ENCODE measurements at places on chromosomes 6 and 20.

DNA sequence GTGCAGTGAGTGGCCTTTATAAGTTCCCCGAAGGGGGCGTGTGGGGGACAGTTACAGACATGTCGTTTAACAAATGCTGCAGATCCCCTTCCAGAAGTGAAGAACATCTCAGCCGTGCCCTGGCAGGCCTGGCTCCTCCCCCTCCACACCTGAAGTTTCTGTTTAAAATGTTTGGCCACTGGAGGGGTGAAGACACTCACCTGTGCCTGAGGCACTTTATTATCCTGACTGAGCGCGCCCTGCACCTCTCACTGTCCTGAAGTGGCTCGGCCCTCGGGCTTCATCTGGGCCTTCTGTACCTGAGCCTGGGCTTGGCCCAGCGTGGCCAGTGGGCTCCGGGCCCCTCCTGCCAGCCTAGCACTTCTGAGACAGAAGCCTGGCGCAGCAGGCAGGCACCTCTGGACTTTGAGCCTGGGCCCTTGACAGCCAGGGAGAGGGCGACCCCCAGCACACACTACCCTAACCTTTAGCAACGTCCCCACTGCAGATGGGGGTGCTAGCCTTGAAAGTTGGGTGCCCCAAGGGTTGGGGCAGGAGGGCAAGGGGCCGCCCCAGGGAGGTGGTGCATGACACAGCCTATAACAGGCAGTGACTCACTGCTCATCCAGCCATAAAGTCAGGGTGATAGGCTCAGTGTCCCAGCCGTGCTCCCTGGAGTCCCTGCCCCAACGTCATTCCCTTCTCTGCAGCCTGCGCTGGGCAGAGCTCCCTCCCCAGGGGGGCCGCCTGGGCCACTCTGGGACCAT is 13.6 kb upstream of the GATA5 start:
- DNase-seq, result no peak

DNA sequence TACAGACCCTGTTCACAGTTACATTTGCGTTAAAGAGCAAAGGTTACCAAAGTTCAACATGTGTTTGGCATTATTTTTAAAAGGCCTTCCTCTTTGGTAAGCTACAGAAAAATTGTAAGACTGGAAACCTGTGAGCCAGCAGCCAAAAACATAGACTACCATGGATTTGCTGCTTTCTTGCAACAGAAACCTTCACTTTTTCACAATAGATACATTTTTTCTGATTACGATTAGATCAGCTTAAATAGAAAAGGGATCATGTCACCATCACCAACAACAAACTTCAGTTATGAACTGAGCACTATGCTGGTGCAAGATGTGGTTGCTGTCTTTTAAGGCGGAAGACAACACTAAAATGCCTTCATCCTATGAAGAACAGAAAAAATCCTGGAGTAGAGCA is 112.3 kb upstream of the MARCKS start:
- DNase-seq, result no peak

- DNase-seq, result no peak
These were observed 34.9 kb upstream of the SHLD1 start for GRCh38 chr20:5715071-5715841.

- no peak for DNase-seq
These were observed 16.9 kb downstream of the CDH22 start for GRCh38 chr20:46291401-46291800.

DNA sequence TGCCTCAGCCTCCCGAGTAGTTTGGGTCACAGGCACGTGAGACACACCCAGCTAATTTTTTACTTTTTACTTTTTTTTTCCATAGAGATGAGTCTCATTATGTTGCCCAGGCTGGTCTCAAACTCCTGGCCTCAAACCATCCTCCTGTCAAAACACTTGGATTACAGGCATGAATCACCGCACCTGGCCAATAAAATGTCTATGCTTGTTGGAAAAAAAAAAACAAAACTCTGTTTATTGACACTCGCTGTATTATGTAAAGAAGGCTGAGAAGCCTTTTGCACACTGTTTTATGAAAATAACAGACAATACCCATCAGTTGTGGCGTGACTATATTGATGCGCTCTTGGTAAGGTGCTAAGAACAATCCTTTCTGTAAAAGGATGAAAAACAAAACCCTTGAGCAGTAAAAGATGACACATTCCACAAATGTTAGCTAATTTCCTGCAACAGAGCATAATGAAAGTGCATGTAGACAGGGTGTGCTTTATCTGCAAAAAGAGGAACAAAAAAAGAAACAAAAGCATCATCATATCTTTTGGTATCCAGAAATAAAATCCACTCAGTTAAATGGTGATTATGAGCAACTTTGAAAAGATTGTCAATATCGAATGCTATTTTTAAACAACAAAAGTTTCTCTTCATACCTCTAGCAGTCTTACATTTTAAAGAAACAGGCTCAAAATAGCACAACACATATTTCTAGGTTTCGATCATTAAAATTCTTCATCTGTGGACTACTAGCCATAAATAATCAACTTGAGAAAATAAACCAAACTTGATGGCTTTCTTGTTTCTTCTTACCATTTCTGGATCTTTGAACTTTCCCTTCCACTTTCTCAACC is 108.3 kb upstream of the PHACTR1 start:
- no peak for DNase-seq

GRCh38 chr6:131910219-131910589 is 41.0 kb downstream of the CCN2 start:
- no peak for DNase-seq

DNA sequence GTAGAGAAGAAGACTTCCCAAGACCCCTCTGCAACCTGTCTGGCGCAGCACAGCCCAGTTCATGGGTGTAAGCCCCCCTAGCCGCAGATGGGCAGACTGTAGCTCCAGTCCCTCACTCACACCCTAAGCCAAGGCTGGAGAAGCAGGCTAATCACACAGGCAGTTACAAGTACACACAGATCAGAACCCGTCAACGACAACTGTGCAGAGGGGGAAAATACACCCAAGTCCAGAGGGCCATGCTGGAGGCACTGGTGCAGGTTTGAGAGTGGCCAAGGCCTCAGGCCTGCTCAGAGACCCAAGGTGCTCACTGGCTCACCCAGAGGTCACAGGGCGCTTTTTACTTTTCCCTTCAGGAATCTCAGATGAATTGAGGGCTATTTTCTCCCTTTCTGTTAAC is 106.1 kb downstream of the NOL4L start:
- peak; percentile 33 for DNase-seq

DNA sequence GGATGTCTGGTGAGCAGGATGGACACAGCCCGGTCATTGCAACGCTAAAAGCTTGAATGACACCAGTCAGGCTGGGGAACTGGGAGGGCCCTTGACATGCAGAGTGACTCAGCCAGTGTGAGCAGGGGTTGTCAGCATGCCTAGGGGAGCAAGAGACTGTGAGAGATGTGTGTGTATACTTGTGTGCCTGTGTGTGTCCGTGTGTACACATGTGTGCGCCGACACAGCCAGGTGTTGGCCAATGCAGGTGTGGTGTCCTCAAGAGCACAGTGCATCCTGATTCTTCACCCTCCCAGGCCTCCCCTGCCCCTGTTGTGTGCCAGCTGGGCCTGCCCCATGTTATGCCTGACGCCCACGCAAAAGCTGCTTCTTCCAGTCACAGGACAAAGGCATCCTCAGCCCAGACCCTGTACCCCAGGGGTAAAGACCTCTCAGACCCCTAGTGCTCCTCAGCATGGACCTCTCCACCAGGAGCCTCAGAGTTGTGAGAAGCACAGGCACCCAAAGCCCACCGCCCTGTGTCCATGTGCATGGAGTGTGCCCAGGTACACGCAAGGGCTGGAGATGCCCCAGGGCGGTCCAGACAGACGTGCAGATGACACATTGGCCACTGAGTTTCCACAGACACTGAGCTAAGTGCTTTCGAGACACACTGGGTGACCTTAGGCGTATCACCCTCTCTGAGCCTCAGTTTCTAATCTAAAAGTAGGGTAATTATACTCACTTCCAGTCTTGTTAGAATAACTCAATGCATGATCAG is 16.6 kb downstream of the NRSN2 start:
- DNase-seq, result no peak

- DNase-seq, result no peak
These were observed 112.4 kb downstream of the HDGFL1 start for GRCh38 chr6:22681761-22682160.

DNA sequence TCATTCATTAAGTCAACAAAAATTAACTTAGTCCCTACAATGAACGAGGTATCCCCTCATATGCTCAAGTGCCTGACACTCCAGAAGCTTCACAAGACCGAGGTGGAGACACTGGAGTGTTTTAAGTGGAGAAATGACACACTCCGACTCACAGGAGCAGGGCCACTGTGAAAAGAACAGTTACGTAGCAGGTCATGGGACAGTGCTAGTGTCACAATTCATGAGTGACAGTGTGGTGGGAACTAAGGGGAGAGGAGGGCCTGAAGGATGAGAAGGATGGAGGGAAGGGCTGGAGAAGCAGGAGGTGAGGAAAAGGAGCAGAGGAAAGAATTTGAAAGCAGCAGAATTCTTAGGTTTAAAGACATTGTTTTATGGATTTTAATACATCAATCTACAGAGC is 1.3 kb upstream of the HLA-A start:
- no peak for DNase-seq

DNA sequence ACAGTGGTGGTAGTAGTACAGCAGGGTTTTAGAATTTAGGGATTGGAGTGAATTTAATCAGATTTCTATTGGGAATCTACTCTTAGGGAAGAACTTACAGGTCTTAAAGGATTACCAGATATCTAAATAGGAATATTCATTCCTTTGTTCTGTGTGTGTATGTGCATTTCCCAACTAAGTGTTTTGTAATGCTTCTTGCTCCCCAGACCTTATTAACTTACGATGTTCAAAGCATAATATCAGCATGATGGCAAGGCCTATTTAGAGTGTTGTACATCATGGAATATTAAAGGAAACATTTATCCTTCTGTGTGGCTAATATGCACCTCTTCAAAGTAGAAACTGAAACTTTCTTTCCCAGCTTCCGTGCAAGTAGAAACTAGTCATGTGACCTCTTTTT is 133.9 kb downstream of the EPM2A start:
- no peak for DNase-seq

GRCh38 chr20:48600470-48600945 is 227.3 kb downstream of the PREX1 start:
- no peak for DNase-seq

GRCh38 chr6:55868771-55869479 is 6.5 kb downstream of the BMP5 start:
- no peak for DNase-seq

- peak; percentile 54 for DNase-seq
These were observed 129.5 kb upstream of the SSTR4 start for GRCh38 chr20:22905658-22906057.

- DNase-seq, result peak; percentile 74
These were observed 1.4 kb downstream of the RREB1 start for GRCh38 chr6:7108964-7109836.

- DNase-seq, result no peak
These were observed 6.1 kb upstream of the EZR start for GRCh38 chr6:158825038-158825950.

DNA sequence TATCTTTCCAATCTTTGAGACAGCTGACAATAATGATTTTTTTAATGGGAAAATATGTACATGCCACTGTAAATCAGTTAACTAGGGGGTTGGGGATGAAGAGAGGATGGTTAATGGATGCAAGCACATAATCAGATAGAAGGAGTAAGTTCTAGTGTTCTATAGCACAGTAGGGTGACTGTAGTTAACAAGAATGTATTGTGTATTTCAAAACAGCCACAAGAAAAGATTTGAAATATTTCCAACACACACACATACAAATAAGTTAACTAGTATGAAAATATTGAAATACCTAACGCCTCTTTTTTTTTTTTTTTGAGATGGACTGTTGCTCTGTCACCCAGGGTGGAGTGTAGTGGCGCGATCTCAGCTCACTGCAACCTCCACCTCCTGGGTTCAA is 153.4 kb upstream of the SALL4 start:
- no peak for DNase-seq

DNA sequence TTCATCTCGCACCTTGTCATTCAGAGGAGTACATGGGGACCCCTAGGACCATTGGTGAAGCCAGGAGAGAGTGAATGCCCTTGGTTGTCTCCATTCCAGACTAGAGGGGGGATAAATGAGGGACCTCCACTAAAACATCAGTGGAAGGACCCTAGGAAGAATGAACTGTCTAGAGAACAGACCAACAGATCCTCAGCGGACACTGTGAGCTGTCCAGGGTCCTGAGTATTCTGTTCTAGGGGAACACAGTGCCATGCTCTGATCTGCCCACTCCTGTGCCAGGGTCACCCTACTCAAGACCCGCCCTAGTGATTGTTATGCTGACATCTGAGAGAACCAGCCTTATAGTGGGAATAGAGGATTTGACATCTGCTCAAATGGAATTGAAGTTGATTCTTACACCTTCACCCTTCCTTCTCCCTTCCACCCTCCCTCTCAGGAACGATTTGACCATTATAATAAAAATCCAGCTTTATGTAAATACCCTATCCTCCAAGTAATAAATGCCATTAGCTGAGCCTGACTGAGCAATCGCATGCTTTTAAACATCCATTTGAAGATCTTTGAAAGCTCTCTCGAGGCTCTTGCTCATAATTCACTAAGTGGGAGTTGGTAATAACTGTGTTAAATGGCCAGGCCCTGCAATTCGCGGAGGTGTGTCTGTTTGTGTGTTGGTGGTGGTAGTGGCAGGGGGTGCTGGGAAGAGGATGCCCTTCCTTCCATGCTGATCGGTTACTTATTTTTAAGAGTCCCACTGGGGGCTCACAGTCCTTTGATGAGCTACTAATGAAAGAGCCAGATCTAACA is 43.6 kb upstream of the SLC32A1 start:
- DNase-seq, result no peak

- no peak for DNase-seq
These were observed 257.3 kb upstream of the FOXQ1 start for GRCh38 chr6:1054653-1055014.

DNA sequence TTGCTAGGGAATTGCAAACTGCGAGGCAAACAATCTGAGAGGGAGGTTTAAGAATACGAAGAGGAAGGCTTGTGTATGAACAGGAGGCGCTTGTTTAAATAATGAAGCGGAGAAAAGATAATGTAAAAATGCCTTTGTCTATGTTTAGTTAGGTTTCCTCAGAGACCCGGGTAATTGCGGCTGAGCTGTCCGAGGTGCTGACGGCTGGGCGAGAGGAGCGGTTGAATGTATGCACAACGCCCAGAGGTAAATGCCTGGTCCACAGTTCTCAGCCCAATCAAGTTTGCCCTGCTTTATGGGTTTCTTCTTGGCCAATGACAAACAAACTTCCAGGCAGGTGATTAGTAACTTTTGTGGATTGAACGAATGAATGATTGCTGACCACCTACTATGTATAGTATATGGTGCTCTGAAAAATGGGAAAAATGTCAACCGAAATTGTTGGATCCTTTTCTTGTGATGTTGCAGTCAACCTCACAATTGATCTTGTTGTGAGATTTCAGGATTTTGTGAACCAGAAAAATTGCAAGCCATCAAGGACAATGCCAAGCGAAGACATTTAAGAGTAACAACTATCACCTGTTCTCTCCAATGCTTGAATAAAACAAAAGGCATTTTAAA is 38.3 kb upstream of the SLC32A1 start:
- DNase-seq, result no peak

- DNase-seq, result no peak
These were observed 170.6 kb downstream of the CARMIL1 start for GRCh38 chr6:25449774-25450173.

- DNase-seq, result no peak
These were observed 5.8 kb upstream of the EEF1E1 start for GRCh38 chr6:8108031-8108660.

All from aorta (tissue), 5 donors.